Urinary bladder (tissue), 4 donors: ENCODE measurements at places on chromosomes 1 and 21. TPM values are rescaled to one million over a fixed set of nuclear protein-coding genes. Genes with fewer than 3 reads are reported as not detected.

Gene ARMH1
- 1.4 TPM for total RNA-seq

Gene MCOLN3
- total RNA-seq: 3.0 TPM

Gene NPR1
- 9.5 TPM for total RNA-seq

Gene LMOD1
- 71.7 TPM for total RNA-seq

Gene IGSF3
- 32.5 TPM for total RNA-seq

Gene OR2T2
- total RNA-seq: not detected

Gene GBP1
- 68.6 TPM for total RNA-seq

Gene SCYL3
- total RNA-seq: 20.1 TPM

Gene SPTA1
- total RNA-seq: 3.9 TPM

Gene OR2T35
- total RNA-seq: not detected

Gene TMEM39B
- 4.2 TPM for total RNA-seq

Gene MAN1C1
- total RNA-seq: 18.2 TPM

Gene UTP11
- 45.4 TPM for total RNA-seq

Gene UBASH3A
- 0.32 TPM for total RNA-seq

Gene FNDC10
- 0.58 TPM for total RNA-seq

Gene IRF6
- total RNA-seq: 25.0 TPM

Gene CAPN8
- total RNA-seq: 1.6 TPM

Gene TFAP2E
- not detected for total RNA-seq

Gene AADACL4
- 0.37 TPM for total RNA-seq

Gene CA6
- total RNA-seq: not detected

Gene KCNK1
- 7.2 TPM for total RNA-seq

Gene PBX1
- 241 TPM for total RNA-seq

Gene SRSF4
- total RNA-seq: 57.3 TPM

Gene REN
- 0.26 TPM for total RNA-seq

Gene PARP1
- 58.4 TPM for total RNA-seq

Gene AKNAD1
- 1.8 TPM for total RNA-seq

Gene COA7
- 7.9 TPM for total RNA-seq

Gene PTGS2
- 14.0 TPM for total RNA-seq

Gene GPR153
- 12.2 TPM for total RNA-seq

Gene DYNLT5
- 6.8 TPM for total RNA-seq

Gene NTMT2
- 0.48 TPM for total RNA-seq

Gene TMEM269
- not detected for total RNA-seq

Gene FAAH
- 6.9 TPM for total RNA-seq

Gene OR6N1
- total RNA-seq: not detected

Gene VASH2
- total RNA-seq: 19.7 TPM

Gene COG2
- 29.1 TPM for total RNA-seq

Gene TRAF5
- total RNA-seq: 63.8 TPM

Gene NEK2
- 13.1 TPM for total RNA-seq

Gene INSRR
- 0.11 TPM for total RNA-seq

Gene SUSD4
- total RNA-seq: 6.3 TPM

Gene PTPRC
- 34.4 TPM for total RNA-seq

Gene VAV3
- 24.2 TPM for total RNA-seq

Gene RHEX
- 12.5 TPM for total RNA-seq

Gene PRKAA2
- 19.5 TPM for total RNA-seq

Gene SH3D21
- total RNA-seq: 3.5 TPM

Gene LRRC7
- total RNA-seq: 47.7 TPM

Gene ITLN2
- total RNA-seq: not detected

Gene TNFAIP8L2
- total RNA-seq: 4.0 TPM

Gene SPATA21
- total RNA-seq: not detected

Gene SMYD2
- total RNA-seq: 41.7 TPM

Gene RNU1-4
- under 0.01 TPM for total RNA-seq

Gene NIBAN1
- 148 TPM for total RNA-seq

Gene S100A5
- total RNA-seq: not detected

Gene NPHS2
- not detected for total RNA-seq

Gene FMO1
- total RNA-seq: 3.5 TPM

Gene TACSTD2
- 40.6 TPM for total RNA-seq

Gene DHRS3
- 83.2 TPM for total RNA-seq

Gene GUCA2B
- total RNA-seq: not detected
